ENCODE measurements at places on chromosomes 1 and 21.
A peak's percentile ranks its signal among the peaks of the same experiment; 100 is the strongest.

DNA sequence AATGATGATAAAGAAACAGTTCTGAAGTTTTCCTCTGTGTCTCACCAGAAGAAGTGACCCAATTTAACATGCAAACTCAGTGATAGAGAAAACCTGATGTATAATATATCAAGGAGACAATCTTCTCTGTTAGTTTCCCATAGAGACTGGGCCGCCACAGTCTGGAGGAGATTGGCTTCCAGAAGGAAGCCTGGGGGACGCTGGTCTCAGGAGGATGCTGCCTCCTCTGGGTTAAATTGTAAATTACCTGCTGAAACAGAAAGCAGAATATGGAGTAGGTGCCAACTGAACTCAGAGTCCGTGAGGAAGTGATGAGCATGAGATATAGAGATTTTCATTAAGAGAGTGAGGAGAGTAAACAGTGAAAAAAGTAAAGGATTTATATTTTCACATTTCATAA, 15.8 kb downstream of the OR14I1 start:
- no peak for DNase-seq

DNA sequence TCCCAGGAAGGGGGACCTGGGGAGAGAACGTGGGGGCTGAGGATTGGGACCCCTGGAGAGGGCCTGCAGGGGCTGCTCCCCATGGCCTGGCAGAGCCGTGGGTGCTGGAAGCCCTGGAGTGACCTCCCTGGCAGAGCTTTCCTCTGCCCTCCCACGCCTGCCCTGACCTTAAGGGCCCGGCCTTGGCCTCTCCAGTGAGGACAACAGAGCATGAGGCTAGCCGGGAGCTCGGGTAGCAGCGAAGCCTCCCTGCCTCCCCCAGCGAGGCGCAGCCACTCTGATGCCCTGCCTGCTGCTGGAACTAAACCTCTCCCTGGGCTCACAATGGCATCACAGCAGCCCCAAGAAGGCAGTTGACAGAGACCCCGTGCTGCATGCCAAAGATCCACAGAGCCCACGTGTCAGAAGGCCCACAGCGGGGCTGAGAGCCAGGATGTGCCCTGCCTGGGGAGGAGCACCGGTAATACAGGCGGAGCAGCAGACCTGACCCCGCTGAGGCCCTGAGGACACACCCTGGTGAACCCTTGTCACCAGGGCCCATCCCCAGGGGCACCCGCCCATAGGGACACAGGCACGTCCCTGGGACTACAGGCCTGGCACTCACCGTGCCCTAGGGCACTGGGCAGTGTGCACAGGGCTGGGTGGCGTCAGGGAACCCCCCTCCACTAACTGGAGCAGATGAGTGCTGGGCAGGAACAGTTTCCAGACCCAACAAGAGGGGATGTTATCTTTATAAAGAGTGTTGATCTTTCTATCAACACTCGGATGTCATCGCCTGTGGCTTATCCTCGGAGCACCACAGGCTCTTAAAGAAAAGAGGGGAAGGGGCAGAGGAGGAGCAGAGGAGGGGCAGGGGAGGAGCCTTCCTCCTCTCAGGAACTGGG, 48.4 kb downstream of the ARHGEF16 start:
- DNase-seq: no peak

- DNase-seq: peak; percentile 64
Observed at GRCh38 chr1:156656806-156657740, 15.2 kb downstream of the BCAN start.

DNA sequence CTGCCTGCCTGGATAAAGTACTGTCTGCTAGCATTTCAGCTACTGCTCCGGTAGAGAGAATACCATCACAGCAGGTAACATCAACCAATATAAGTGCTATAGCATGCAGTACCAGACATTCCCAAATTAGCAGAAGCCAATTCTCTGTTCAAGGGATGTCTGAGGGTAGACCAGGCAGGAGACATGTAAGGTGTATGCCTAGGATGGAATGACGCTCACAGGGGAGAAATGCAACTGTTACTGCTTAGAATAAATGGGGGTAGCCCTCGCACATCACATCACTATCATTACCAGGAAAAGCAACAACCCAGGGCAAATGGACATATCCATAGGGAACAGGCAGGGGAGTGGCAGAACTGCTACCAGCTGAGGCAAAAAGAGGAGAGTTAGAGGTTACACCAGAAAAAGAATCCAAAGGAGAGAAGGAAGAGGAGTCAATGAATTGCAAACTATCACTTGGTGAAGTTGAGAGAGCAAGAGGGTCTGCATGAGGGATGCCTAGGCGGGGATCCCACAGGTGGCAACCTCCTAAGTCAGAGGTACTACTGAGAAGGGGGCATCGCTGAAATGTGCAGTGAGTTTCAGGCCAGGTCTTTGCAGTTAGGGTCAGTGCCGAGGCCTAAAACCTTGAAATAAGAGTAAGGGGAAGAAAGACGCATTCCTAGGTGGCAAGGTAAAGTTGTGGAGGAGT, 1.1 kb downstream of the UBE2Q1 start:
- DNase-seq: no peak
